ENCODE measurements at places on chromosomes 3 and 15. TPM values are rescaled to one million over a fixed set of nuclear protein-coding genes. Genes with fewer than 3 reads are reported as not detected.

SNAP23 gene
- 86.1 TPM for total RNA-seq

ARHGEF26 gene
- 26.8 TPM for total RNA-seq

MKRN3 gene
- total RNA-seq: 1.8 TPM

SCN11A gene
- total RNA-seq: 0.09 TPM

GABRA5 gene
- total RNA-seq: not detected

TGM5 gene
- 1.6 TPM for total RNA-seq

GOLGA8S gene
- total RNA-seq: 1.5 TPM

CYP1A2 gene
- total RNA-seq: not detected

CCR9 gene
- total RNA-seq: not detected

EFCAB12 gene
- 6.2 TPM for total RNA-seq

IL5RA gene
- 1.5 TPM for total RNA-seq

HESX1 gene
- total RNA-seq: 3.6 TPM

HGD gene
- total RNA-seq: 47.1 TPM

SCN5A gene
- total RNA-seq: 0.23 TPM

Data from prostate gland (tissue), 2 donors.